ENCODE measurements at places on chromosomes 2 and 18.

DNA sequence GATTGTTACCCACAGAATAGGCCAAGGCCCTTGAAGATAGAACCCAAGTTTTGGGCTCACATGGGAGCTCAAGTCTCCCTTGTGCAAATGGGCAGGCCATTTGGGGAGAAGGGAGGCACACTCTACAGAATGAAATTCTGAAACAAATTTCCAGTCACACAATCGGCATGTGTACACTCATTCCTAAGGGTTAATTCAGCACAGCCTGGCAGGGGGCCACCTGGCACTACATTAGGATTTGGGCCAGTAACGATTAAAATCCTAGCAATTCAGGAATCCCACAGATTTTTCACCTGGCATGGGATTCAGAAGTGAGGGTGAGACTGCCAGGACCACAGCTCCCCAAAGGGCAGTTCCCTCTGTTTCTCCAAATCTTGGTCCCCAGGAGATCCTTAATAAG lies 46.4 kb downstream of the BMP10 start:
- DNase-seq: no peak

- DNase-seq: no peak
These were observed 45.7 kb downstream of the PRKCE start for GRCh38 chr2:45697190-45697589.

GRCh38 chr2:131022731-131023130 lies 70.5 kb downstream of the FAM168B start:
- DNase-seq: no peak

GRCh38 chr2:65500310-65501040 lies 68.1 kb upstream of the SPRED2 start:
- no peak for DNase-seq

- DNase-seq: no peak
These were observed 16.4 kb upstream of the TMEM247 start for GRCh38 chr2:46462936-46463335.

DNA sequence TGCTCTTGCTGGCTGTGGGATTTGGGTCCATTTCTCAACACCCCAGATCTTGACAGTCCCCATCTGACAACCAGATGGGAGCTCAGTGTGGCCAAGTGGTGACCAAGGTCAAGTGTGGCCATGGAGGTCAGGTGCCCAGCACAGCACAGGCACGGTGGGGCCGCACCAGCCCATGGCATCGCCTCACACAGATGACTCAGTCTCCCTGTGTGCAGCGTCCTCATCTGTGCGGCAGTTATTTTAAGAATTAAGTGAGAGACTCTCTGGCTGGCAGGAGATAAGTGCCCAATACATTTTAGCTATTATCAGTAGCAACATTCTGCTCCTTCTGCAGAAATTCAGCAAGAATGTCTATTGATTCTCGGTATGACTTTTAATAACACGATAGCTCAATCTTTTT lies 167.2 kb downstream of the DDX1 start:
- no peak for DNase-seq

DNA sequence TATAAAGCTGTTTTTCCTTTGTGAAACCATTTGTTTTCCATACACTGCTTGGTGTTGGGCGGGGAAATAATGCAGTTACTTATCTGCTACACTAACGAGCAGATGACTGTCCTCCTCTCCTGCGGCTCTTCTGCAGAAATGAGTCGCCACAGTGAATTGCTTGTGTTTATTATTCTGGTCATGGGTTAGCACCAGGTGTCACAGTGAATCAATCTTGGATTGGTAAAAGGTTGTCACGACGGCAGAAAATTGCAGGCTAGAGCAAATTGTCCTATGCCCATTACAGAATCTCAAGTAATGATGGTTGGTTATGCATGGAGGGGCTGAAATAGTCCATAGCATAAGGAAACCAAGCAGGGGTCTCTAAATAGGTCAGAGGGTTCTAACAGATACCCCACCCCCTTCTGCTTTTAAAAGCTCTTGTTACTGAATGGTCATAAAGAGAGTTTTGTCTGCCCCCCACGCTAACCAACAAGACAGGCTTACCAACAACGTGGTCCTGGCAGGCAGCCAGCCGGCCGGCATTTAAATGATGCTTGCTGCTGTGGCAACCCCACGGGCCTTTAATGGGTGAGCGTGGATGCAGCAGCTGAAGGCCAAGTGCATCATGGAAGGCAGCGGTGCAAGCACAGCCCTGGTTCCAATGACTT lies 29.5 kb downstream of the RAB31 start:
- no peak for DNase-seq

DNA sequence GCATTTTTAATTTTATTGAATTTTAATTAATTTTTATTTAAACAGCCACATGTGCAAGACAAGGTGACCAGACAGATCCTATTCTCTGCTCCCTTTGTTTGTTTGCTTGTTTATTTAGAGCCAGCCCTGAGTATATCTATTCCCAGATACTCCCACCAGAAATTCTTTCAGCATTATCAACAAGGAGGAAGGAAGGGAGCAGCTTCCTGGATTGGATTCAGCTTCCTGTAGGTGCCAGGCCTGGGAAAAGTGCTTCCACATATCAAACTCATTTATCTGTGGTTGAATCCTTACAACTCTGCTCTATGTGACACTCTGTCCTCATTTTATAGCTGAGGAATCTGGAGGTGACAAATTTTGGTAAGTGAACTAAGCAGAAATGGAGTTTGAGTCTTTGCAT lies 60.5 kb upstream of the KLF7 start:
- no peak for DNase-seq

DNA sequence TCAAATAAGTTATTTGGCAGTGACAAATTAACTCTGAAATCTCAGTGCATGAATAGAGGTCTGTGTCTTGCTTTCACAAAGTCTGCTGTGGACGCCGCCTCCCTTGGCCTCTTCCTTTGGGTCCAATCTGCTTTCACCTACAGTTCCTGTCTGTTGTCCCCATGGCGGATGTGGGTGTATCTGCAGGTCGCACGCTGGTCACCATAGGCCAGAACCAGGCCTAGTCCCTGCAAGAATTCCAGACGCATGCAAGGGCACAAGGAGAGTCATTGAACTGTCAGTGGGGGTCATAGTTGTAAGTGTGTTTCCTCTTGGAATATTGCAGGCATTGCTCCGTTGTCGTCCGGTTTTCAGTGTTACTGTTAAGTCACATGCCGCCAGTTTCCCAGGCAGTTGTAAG lies 7.4 kb downstream of the SOCS6 start:
- DNase-seq: peak; percentile 63

All from endodermal cell (in vitro differentiated cells).